T-helper 22 cell (primary cell): ENCODE measurements at places on chromosomes 13 and 19.

DNA sequence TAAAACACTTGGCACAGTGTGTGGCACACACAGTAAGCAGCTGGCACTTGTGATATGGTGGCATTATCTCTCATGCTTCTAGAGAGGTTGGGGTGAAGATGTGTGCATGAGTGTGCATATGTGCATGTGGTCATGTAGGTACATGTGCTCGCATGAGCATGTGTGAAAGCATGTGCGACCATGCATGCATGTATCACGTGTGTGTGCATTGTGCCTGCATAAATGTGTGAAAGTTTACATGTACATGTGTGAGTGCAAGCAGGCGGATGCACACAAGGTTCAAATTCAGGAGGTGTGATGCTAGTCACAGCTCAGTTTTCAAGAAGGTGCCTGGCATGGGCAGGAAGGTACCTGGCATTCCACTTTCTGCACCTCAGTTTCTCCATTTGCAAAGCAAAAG lies 59.0 kb upstream of the UQCRFS1 start:
- DNase-seq = no peak

GRCh38 chr13:109906976-109907375 lies 120.6 kb upstream of the IRS2 start:
- no peak for DNase-seq

DNA sequence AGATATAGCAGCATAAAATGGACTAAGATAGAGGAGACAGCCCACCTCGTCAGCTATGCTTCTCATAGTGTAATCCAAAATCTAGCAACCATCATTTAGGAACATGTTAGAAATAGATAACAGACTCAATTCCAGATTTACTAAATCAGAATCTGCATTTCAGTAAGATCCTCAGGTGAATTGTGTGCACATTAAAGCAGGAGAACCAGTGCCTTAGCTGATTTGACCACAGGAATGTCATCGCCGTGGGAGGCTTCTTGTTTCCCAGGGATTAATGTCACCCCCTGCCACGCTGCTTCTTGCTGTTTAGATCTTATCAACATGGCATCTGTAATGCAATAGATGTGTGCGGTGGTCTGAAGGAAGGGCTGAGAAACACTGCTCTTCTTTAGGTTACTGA lies 84.0 kb downstream of the GPC5 start:
- DNase-seq = no peak

DNA sequence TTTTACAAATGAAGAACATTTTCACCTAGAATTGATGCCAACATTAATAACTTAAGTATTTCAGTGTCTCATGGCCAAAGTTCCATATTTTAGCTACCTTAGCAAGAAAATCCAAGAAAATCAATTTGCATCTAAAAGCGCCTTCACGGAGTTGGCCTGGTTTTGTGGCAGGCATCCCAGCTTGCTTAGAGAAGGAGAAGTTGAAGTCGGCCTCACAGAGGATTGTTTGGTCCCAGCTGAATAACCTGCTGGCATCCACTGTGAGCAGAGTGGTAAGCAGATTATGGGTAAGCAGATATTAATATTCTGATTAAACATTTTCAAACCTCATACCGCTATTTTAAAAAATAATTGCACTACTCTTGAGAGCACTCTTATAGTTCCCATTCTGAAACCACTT lies 62.3 kb upstream of the STARD13 start:
- DNase-seq = no peak

GRCh38 chr19:40619333-40620160 lies 18.4 kb downstream of the LTBP4 start:
- DNase-seq = no peak

DNA sequence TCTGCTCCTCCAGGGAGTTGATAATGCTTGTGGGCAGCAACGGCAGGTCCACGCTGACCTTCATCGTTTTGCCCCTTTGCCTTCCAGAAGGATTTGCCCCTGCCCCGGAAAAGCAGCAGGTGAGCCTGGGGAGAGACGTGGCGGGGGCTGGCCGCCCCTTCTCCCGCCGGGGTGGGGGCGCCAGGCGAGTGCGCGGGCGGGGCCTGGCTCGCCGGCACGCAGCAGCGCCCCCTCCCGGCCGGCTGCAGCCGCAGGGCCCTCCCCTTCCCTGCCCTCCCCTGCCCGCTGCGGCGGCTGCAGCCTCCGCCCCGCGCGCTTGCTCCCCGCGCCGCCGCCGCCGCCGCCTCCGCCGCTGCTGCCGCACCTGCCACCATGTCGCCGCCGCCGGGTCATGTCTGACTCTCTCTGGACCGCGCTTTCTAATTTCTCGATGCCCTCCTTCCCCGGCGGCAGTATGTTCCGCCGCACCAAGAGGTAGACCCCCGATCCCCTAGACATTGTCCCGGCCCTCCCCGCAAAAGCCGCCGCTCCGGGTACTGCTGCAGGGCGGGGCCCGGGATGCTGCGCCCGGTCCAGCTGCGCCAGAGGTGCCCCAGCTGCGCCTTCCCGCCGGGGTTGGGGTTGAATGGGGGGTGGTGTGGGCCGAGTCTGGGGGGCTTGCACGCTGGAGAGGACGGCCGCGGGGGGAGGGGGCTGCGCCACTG lies at the start of gene MAST1:
Gene MAST1, plus strand, starts transcription at position 334 of the 704 bp plus-strand sequence. Its CDS starts 58 bp downstream, at position 392.
- DNase-seq = no peak

DNA sequence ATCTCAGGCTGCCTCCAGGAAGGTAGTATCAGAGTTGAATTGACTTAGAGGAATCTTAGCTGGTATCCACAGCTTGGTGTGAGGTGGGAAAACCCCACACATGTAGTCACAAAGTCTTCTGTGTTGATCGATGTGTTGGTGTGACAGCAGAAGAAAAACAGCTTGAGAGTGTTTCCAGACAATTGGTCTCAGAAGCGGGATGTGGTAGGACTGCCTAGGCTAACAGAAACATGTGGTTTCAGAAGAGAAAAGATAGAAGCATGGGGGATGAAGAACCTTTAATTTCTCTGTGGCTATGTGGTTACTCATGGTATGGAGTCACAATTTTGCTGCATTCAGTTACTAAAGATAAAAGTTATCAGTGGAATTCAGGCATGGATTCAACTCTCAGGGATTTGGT lies 134.7 kb upstream of the SLITRK5 start:
- DNase-seq = no peak

- DNase-seq = no peak
Observed at GRCh38 chr19:35110974-35111373, 4.6 kb upstream of the FXYD3 start.

- DNase-seq = no peak
Observed at GRCh38 chr13:109403012-109403421, 383.4 kb downstream of the IRS2 start.

DNA sequence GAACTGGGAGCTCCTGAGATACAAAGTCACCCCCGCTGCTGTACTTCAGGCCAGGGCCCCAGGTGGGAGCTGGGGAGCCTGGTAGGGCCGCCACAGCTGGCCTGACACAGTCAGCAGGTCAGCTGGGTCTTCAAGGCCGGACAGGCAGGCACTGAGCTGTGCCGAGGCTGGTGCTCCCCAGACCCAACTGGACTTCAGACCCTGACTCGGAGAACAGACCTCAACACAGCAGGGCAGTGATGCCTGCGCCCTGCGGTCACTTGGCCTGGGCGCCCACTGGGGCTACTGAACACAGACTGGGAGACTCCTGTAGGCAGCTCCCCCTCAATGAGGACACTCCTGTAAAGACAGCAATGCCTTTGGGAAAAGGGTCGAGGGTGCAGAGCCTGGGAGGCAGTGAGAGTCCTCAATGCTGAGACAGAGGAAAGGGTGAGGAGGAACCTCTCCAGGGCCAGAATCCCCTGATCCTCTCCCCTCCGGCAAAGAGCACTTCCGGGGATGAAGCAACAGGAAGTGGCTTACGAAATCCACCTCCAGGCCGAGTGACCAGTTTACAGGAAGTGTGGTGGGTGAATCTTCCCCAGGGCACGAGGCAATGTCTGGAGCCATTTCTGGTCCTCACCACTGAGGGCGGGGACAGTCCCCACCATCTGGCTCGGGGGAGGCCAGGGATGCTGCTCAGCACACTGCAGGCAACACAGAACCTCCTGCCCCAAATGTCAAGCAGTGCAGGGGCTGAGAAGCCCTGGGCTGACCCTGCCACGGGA lies 40.8 kb upstream of the ISYNA1 start:
- peak; percentile 70 for DNase-seq

DNA sequence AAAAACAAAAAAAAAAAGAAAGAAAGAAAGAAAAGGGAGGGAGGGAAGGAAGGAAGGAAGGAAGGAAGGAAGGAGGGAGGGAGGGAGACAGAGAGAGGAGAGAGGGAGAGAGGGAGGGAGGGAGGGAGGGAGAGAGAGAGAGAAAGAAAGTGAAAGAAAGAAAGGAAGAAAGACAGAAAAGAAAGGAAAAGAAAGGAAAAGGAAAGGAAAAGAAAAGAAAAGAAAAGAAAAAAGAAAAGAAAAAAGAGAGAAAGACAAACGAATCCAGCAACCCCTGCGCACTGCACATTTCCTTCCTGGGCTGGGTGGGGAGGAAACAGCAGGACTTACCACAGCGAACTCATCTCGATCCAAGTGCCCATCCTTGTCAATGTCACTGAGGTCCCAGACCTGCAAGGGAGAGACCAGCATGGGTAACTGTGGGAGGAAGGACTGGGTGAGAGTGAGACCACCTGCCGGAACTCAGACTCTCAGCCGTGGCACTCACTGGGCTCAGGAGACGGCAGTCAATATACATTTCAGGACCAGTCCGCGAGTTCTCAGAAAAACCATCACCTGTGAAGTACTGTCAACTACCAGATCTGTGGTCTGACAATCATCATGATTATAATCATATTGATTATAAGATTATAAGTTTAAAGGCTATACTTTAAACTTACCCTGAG lies 43.3 kb downstream of the EPS15L1 start:
- DNase-seq = no peak

- no peak for DNase-seq
Observed at GRCh38 chr13:44131069-44131614, 242.5 kb upstream of the SERP2 start.

DNA sequence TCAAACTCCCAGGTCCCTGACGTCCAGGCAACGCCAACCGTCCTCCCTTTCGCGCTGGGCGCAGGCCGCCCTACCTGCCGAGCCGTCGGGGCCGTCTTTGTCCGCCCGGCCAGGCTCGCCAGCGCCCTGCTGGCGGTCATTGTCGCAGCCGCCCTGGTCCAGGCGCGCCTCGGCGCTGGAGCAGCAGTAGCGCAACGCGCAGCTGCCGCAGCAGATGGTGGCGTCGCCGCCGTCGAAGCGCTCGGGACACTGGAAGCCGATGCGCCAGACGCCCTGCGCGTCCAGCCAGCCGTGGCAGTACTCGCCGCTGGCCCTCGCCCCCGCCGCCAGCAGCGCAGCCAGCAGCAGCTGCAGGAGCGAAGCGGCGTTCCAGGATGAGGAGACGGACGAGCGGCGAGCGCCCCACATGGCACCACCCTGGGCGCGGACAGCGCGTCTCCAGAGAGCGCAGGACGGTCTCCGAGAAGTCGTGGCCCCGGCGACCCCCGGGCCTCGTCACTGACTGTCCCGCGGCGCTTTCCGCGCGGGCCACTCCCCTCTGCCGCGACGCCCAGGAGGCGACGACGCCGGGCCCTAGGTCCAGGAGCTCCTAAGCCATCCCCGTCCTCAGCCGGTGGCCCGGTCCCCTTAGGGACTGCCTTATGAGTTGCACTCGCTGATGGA lies 1.1 kb downstream of the SHISA2 start:
- no peak for DNase-seq

- DNase-seq = no peak
Observed at GRCh38 chr13:26497968-26498511, 59.4 kb upstream of the WASF3 start.

DNA sequence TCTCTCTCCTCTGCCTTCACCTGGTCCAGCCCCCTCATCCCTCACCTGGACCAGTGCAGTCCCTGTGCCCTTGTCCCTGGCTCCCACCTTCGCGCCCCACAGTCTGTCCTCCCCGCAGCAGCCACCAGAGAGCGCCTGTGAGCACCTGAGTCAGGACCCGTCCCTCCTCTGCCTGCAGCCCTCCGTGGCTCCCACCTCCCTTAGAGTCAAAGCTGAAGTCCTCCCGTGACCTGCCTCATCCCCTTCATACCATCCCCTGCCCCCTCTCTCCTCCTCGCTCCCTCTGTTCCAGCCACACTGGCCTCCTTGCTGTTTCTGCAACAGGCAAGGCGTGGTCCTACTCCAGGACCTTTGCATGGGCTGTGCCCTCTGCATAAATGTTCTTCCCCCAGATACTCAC lies 10.3 kb downstream of the CELF5 start:
- DNase-seq = no peak

GRCh38 chr13:98479496-98480003 lies 97.4 kb downstream of the STK24 start:
- no peak for DNase-seq

DNA sequence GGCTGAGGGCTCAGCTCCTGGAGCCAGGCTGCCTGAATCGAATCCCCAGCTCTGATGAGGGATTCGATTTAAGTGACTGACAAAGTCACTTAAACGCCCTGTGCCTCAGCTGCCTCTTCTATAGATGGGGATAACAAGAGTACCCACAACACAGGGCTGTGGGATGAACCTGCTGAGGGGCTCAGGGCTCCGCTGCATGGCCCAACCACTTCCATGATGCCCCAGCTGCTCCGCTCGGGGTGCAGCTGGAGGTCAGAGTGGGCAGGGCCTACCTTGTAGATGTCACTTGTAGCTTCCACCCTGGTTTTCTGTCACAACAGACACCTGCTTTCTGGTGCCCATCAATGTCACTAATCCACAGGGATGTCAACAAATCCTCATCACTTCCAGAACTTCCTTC lies 39.2 kb downstream of the STK24 start:
- DNase-seq = no peak

DNA sequence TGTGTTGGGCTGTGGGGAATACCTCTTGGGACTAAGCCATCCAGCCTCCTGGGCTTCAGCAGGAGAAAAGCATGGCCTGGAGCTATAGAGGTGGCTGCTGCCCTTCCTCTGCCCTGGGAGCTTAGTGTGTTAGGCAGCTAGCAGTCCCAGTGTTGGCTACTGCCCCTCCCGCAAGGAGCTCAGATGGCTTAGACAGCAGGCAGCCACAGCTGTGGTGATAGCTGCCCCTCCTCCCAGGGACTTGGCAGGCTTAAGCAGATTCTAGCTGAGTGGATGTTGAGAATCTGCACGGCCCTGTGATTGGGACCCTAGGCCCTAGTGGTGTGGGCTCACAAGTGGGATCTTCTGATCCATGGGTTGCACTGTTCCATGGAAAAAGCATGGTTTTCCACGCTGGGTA lies 264.5 kb downstream of the TDRD3 start:
- DNase-seq = no peak

DNA sequence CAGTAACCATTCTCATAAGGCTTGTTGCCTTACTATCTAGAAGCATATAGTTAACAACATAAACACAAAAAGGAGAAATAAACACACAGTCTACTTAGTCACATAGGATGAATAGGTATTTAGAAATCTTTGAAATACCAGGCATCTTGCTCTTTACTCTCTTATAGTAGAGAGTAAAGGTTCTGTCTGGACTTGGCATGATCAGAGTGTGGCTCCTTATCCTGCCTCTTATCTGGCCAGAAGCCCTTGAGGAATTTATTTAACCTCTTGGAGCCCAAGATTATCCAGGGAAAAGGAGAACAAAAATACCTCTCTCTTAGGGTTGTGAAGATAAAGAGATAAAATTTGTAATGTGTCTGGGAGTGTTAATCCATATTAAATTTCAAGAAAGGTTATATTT lies 100.2 kb upstream of the MBNL2 start:
- no peak for DNase-seq

- no peak for DNase-seq
Observed at GRCh38 chr13:39599012-39599411, 4.0 kb downstream of the LHFPL6 start.
